ENCODE measurements at places on chromosomes 6 and 20. TPM values are rescaled to one million over a fixed set of nuclear protein-coding genes. Genes with fewer than 3 reads are reported as not detected.

DNA sequence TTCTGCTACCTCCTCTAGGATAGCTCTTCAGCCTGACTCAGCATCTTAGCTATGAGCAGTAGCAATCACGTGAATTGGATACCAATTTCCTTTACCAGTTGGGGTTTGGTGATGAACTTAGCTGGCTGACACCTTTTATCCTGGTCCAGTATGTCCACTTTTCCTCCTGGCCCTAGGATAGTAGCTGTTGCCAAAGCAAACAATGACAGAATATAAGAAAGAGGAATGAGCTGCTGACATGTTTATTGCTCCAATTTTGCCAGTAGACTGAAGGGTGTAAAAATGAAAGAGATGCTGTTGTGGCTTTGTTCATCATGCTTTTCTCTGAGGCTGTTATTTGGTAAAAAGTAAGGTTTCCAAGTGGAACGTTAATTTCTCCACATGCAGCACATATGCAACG lies 168.3 kb upstream of the JAG1 start:
- DNase-seq: no peak

DNA sequence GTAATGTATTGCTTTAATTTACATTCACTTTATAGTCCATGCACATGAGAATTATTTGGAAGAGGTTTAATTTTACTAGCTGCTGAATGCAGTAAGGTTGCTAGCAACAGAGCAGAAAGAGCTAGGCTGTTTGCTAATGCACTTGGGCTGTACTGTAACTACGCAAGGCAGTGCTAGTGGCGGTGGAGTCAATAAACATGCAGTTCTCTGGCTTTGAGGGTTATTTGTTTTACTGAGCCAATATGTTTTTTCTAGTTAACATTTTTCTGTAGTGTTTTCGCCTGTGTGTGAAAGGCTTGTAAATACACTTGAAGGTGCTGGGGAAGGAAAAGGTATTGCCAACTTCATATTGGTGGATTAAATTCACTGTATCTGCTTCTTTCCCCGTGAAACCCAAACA lies 112.8 kb downstream of the BTBD3 start:
- no peak for DNase-seq

The TMC2 gene
- total RNA-seq: 1.7 TPM

The HSPA1L gene
- 4.4 TPM for total RNA-seq

The TSBP1 gene
- total RNA-seq: not detected

The MACROD2 gene
- total RNA-seq: 60.4 TPM

DNA sequence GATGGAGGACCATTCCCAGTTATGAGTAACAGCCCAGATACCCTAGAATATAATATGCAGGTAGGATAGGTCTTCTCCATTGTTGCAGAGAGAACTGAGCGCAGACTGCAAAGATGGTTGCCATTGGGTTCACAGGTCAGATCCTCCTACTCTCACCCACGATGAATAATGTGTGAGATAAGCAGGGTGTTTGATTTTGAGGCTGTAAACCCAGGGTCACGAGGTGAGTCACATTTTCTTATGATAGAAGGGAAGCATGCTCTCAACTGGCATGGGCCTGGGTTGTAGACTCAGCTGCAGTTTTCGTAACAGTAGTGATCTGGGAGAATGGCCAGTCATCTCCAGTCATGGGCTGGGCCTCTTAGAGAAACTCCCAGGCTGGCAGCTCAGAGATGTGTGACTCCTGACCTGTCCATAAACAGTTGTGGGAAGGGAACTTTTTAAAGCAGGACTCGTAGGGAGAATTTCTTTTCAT lies 74.2 kb downstream of the CD164 start:
- DNase-seq: no peak

The C6orf163 gene
- total RNA-seq: 8.3 TPM

The EYA2 gene
- 0.94 TPM for total RNA-seq

The TAP2 gene
- total RNA-seq: 3.9 TPM

The SLC17A1 gene
- total RNA-seq: not detected

DNA sequence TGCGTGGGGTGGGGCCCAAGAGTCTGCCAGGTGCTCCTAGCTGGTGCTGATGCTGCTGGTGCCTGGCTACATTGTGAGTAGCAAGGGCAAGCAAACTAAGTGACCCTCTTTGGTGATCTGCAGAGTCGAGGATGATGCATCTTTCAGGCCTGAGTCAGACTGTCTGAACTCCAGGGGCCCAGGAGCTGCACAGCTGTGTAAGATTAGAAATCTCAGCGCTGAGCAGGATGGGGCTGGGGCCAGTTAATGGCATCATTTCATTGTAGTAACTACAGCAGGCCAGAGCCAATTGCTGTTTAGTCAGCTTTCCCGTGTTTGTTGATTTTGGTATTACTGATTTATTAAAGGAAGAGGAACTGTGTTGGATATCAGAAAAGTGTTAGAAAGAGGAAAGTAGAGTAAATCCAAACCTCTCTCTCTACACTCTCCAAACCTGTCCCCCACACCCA lies 365.2 kb downstream of the PAX1 start:
- DNase-seq: no peak

DNA sequence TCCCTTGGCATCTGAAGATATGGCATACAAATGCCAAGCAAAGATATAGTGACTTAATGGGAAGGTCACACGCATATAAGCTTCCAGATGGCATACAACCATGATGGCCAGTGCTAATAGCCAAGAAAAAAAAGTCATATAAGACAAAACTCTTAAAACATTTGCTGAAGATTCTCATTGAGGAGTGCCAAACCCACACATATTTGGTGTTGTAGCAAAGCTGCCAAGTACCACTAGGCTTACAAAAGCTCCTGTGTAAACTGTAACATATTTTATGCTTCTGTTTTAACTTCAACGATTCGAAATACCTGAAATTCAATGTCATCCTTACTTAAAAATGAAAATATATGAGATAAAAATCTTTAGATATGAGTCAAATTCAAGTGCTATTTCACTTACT lies 123.0 kb downstream of the HMGCLL1 start:
- no peak for DNase-seq

GRCh38 chr6:31651602-31652191 lies 764 bp downstream of the BAG6 start:
- DNase-seq: peak; percentile 64

- DNase-seq: no peak
Observed at GRCh38 chr6:50610562-50610961, 102.8 kb upstream of the TFAP2D start.

GRCh38 chr20:44532259-44532980 lies 10.6 kb upstream of the SERINC3 start:
- no peak for DNase-seq

GRCh38 chr6:70337743-70338105 lies 34.8 kb upstream of the COL9A1 start:
- no peak for DNase-seq

The BMP2 gene
- 5.3 TPM for total RNA-seq

The SIGLEC1 gene
- total RNA-seq: 0.16 TPM
